ENCODE measurements at places on chromosomes 3 and 15. TPM values are rescaled to one million over a fixed set of nuclear protein-coding genes. Genes with fewer than 3 reads are reported as not detected.

- no peak overlapping the region for H3K4me3 ChIP-seq
- no peaks in the 10 kb centered on the region for H3K27me3 ChIP-seq
- peaks cover 7% of the 10 kb centered on the region for H3K4me1 ChIP-seq
- DNase-seq = no peak
- no peaks in the 10 kb centered on the region for H3K36me3 ChIP-seq
Measured at GRCh38 chr15:70480196-70480856, 283.0 kb downstream of the UACA start.

DNA sequence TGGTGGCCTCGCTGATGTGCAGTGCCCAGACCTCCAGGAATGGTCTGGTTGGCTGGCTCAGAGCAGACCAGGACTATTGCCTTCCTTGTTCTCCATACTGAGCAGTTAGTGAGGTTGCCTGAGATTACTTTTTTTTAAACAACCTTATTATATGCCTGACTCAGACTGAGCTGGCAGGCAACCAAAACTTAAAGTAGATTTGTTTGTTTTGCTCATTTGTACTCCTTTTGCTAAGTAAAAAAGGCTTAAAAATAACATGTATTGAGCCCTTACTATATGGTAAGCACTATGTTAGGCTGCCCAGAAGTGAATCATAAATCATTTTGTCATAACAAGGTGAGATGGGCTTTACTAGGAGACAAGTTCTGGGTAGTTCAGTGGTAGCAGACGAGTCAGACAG, 92.4 kb downstream of the GHSR start:
- DNase-seq = no peak
- no peak overlapping the region for H3K27ac ChIP-seq
- no peaks in the 10 kb centered on the region for H3K27me3 ChIP-seq
- peaks cover 30% of the 10 kb centered on the region for H3K4me1 ChIP-seq
- H3K4me3 ChIP-seq = no peak overlapping the region

GRCh38 chr3:170572665-170573253, 13.1 kb downstream of the SLC7A14 start:
- H3K36me3 ChIP-seq = no peaks in the 10 kb centered on the region
- H3K4me3 ChIP-seq = no peak overlapping the region
- no peak overlapping the region for H3K27ac ChIP-seq
- H3K27me3 ChIP-seq = no peaks in the 10 kb centered on the region

Gene SPG11
- total RNA-seq = 98.2 TPM

- no peak for DNase-seq
- H3K4me1 ChIP-seq = no peaks in the 10 kb centered on the region
- no peak overlapping the region for H3K4me3 ChIP-seq
- no peak overlapping the region for H3K27ac ChIP-seq
- H3K36me3 ChIP-seq = no peaks in the 10 kb centered on the region
- H3K27me3 ChIP-seq = no peaks in the 10 kb centered on the region
Measured at GRCh38 chr3:186532598-186533072, 11.5 kb downstream of the CRYGS start.

Gene TAGLN3
- total RNA-seq = 3.9 TPM

Gene MCTP2
- total RNA-seq = 21.1 TPM
